ENCODE measurements at places on chromosomes 11 and 22. TPM values are rescaled to one million over a fixed set of nuclear protein-coding genes. Genes with fewer than 3 reads are reported as not detected.

OR52E8 gene
- total RNA-seq = not detected

PGA5 gene
- total RNA-seq = not detected

DNA sequence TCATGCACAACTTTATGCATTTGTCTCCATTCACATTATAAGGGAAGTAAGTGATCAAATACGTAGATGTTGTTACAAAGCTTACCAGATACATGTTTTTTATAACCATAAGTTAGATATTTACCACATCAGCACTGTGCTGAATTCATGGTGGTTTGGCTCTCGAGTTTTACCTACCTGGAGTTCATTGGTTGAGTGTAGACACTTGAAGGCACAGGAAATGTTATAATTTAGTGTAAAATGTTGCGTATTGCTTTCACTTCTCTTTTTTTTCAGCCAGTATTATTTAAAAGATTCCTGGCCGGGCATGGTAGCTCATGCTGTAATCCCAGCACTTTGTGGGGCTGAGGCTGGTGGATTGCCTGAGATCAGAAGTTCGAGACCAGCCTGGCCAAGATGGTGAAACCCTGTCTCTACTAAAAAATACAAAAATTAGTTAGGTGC, 53.1 kb upstream of the GRK2 start:
- DNase-seq = no peak

DNA sequence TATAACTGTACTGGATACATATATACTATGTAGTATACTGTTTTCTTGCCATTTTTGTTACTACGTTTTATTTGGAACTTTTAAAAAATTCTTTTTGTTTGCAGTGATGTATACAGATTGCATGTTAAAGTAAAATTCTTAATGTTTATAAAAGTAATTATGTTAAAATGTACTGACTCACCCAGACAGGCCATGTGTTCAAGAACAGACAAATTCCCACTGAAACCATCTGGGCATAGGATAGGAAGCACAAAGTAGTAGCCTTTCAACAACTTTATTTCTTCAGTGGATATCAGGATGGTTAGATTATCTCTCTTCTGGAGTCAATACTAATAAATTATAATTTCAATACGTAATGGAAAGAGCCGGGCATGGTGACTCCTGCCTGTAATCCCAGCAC, 19.8 kb downstream of the PRMT3 start:
- no peak for DNase-seq

Measured in neural crest cell (in vitro differentiated cells).